NB4 (cell line): ENCODE measurements at places on chromosomes 5 and 9.
A peak's percentile ranks its signal among the peaks of the same experiment; 100 is the strongest.

DNA sequence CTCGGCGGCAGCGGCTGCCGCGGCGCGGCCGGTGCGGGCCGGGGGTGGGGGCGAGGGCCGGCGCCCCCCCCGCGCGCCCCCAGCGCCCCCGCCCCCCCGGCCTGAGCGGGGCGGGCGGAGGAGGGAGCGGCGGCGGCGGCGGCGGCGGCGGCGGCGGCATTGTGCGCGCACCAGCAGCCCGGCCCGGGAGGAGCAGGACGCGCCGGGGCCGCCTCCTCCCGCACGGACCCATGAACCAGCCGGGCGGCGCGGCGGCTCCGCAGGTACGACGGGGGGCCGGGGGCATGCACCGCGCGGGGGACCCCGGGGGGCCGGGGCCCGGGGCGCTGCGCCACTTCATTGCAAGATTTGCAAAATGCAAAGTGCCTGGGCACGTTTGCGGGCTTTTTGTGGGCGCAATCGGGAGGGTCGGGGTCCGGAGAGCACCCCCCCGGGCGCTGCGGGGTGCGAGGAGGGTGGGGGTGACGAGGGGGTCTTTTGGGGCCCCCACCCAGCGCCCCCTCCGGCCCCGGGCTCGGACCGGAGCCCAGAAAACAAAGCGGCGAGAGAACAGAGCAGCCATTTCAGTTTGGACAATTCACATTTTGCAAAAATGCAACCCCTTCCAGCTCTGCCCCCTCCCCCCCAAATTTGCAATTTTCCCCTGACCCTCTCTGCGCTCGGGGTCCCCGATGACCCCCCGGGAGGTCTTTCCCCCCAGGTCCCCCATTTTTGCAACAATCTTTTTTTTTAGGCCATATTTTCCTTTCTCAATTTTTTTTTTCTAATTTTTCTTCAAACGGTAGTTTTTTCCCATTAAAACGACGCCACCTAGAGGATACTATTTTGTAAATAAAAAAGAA lies at the start of gene ZNF618:
Gene ZNF618 (plus strand): TSS at position 159 of the 842 bp plus-strand sequence. CDS start 72 bp downstream, at position 231.
- peak; percentile 55 for DNase-seq

DNA sequence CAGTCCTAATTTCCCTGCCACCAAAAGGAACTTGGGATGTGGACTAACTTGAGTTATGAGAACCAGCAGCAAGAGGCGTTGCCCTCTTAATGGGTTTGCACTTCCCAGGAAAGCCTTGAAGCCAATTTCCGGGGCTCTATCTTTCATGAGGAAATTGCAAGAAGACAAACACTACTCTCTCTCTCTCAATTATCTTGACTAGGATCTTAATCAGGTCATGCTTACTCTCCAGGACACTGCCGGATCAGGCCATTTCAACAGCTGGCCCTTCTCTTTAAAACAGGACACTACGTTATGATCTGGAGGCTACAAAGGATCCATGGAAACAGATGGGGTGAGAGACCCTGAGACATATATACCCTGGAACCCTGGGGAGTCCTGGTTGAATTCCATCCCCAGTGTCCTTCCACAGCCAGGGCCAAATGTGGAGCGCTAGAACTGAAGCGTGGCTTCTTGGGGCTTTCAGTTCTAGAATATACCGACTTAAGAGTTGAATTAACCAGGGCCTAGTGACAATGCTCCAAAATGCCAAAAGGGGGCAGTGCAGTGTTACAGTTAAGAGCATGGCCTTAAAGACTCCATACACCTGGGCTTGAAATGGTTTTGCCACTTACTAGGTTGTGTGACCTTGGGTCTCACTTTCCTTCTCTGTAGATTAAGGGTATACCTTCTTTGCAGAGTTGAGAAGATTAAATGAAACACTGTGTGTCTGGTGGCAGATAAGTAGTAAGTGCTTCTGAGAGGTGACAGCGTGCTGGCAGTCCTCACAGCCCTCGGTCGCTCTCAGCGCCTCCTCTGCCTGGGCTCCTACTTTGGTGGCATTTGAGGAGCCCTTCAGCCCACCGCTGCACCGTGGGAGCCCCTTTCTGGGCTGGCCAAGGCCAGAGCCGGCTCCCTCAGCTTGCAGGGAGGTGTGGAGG lies 21.1 kb downstream of the FAM219A start:
- DNase-seq = peak; percentile 90

GRCh38 chr5:44814761-44815160 lies 6.0 kb downstream of the MRPS30 start:
- DNase-seq = no peak

GRCh38 chr9:74281674-74282073 lies 215.5 kb upstream of the RORB start:
- peak; percentile 4 for DNase-seq

DNA sequence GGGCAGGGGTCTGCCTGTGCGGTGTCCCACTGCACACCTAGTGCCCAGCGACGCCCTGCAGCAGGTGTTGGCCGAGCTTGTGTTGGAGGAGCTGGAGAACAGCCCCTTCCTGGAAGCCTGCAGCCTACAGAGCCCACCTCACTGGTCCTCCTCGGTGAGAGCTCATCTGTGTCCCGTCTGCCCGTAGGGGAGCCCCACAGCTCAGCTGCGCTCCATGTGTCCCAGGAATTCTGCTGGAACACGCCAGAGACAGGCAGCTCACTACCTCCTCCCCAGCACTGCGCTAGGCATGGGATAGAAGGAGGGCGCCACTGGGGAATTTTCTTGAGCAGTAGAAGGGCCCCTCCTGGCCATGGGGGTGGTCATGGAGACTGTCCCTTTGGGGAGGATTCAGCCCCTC lies 44.0 kb downstream of the DUSP1 start:
- DNase-seq = no peak

DNA sequence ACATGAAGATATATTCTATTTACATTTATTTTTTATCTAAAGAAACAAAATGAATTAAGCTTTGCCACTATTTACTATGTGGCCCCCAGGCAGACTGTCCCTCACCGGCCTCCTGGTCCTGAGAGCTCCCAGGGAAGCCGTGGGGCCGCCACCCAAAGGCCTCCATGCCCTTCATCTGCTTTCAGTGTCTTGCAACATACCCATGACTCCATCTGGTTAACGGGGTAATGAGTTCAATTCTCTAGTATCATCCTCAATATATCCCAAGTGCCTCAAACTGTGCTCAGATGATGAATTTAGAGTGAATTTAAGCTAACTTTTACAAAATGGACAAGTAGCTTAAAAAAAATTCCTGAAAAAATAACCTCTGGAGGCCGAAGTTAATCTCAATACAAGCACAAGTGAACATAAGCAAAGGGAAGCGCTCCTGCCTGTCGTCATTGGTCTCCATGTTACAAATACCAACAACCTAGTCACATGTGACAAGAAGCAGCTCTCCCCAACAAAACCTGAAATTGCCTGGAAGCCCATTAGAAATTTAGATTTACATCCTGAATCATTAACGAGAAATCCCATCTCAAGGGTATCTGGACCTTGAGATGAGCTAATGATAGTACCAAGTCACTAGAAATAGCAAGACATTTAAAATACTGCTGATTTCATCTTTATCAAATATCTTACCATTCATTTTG lies 26.1 kb downstream of the DAP start:
- no peak for DNase-seq

- no peak for DNase-seq
Observed at GRCh38 chr5:74312746-74313145, 327.8 kb downstream of the ENC1 start.

DNA sequence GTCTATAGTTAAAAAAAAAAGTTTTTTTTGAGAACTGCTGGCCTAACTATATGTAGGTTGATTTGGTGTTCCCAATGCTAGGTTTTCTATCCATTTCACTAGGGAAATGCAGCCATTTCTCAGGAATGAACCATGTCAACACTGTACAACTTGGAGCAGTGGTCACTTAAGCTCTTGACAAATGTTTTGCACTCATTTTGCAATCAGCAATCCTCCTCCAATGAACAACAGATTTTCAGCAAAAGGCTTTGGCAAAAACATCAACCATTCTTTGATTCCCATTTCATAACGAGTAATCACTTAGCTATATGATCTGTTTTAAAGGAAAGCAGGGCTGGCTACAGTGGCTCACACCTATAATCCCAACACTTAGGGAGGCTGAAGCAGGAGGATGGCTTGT lies 17.9 kb downstream of the STRBP start:
- peak; percentile 11 for DNase-seq

DNA sequence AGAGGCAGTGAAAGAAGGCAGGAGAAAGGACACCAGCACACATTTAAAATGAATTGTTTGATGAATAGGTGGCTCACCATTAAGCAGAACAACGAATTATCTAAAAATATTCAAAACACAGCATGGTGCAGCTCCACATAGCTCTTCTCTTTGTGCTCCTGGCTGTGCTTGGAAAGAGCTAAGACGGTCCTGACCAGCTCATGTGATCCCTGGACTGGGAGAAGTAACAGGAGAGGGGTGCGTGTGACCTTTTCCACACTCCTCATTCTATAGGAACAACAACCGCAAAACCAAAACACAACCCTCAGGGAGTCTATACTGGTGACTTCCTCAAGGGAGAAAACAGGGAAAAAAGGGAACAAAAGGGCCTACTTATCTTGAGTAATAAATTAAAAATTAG lies 140.5 kb downstream of the DIRAS2 start:
- DNase-seq = no peak

DNA sequence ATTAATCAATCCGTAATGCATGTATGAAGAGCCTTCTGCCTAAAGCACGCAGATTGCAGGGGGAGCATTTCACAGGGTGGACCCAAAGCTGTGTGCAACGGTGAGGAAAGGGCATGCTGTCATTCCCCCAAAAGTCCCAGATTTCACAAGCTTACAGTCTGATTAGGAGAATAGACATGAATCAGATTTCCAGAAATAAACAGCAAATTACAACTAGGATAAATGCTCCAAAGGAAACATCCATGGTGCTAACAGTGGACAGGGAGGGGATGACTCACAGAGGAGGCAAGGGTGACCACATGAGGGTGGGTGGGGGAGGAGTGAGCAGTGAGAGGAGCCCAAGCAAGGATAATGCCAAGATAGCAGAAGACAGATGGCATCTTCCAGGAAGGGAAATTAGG lies 258.4 kb upstream of the TAS2R1 start:
- DNase-seq = no peak

GRCh38 chr5:43037636-43038495 lies 2.3 kb downstream of the ANXA2R start:
- DNase-seq = peak; percentile 89

DNA sequence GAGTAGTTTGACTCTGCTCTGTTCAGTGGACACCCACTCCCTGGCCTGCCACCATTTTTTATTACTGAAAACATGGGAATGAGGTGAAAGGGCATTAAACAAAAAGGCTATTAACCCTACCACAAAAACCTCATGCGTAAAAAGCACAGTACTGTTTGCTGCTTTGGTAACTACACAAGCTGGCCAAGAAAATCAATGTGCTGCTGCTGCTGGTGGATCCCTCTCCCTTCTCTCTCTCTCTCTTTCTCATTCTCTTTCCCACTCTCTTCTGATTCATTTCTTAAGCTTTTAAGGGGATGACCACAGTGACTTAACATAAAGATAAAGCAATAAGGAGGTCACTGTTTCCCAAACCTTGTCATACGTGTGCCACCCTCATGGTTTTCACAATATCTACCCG lies 183.2 kb upstream of the TBC1D2 start:
- DNase-seq = no peak

DNA sequence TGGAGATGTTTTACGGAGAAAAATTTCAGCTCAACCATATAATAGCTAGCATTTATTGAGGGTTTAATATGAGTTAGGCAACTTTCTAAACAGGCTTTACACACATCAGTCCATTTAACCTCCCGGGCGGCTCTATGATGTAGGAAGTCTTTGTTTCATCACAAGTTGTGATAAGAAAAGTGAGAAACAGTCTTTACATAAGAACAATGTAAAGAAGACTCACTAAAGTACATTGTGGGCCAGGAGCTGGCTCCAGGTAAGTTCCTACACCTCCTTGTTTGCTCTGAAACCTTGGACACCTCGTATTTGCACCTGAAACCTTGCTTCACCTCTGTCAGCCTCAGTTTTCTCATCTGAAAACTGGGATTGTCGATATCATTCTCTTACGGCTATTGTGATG lies 116.1 kb downstream of the JAKMIP2 start:
- no peak for DNase-seq

DNA sequence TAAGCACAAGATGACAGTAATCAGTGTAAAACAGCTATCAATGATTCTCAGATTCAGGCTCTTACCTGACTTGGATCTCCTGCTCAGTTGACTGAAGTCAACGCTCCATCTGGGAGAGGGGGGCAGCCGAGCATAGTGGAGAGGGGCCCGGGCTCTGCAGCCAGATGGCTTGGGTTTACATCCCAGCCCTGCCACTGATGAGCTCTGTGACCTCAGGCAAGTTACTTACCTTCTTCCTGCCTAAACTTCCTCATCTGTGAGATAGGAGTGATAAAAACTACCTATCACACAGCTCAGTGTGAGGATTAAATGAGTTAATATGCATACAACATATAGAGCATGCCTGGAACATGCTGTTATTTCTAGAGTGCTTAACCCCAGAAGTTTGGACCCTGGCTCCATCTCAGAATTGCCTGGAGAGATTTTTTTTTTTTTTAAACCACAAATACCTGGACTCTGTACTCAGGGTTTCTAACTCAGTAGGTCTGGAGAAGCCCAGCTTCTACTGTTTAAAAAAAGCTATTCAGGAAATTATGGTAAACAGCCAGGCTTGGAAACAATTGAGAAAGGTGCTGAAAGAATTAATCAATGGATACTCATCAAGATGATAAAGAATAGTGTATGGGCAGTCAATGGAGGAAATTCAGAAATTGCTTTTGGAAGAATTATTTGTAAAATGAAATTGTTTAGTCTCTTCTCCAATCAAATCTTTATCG lies 72.2 kb downstream of the ANKRD55 start:
- DNase-seq = no peak

- no peak for DNase-seq
Observed at GRCh38 chr9:114363424-114363823, 24.4 kb downstream of the AKNA start.
